ENCODE measurements at places on chromosomes 5 and 9. TPM values are rescaled to one million over a fixed set of nuclear protein-coding genes. Genes with fewer than 3 reads are reported as not detected.

TPRN gene
- total RNA-seq: 9.6 TPM

FBP1 gene
- total RNA-seq: not detected

CARTPT gene
- total RNA-seq: not detected

PRUNE2 gene
- 1.1 TPM for total RNA-seq

ANKRD20A1 gene
- 2.3 TPM for total RNA-seq

SLC6A3 gene
- 0.41 TPM for total RNA-seq

CCDC192 gene
- total RNA-seq: not detected

PDE6A gene
- total RNA-seq: not detected

TPM2 gene
- 6.0 TPM for total RNA-seq

SEC61B gene
- 162 TPM for total RNA-seq

C1QTNF3 gene
- total RNA-seq: 4.5 TPM

SPINK7 gene
- total RNA-seq: not detected

WDR31 gene
- 1.5 TPM for total RNA-seq

ARL14EPL gene
- not detected for total RNA-seq

SPEF2 gene
- 6.3 TPM for total RNA-seq

IL13 gene
- total RNA-seq: 32.6 TPM

HRCT1 gene
- not detected for total RNA-seq

MSMP gene
- total RNA-seq: 0.55 TPM

IFNA2 gene
- not detected for total RNA-seq

SPAAR gene
- total RNA-seq: not detected

OBP2B gene
- total RNA-seq: not detected

CYLC2 gene
- total RNA-seq: not detected

STK32A gene
- total RNA-seq: not detected

TJP2 gene
- 31.9 TPM for total RNA-seq

CATSPER3 gene
- 0.95 TPM for total RNA-seq

WDR38 gene
- not detected for total RNA-seq

SLC45A2 gene
- total RNA-seq: 0.14 TPM

PIGO gene
- 26.4 TPM for total RNA-seq

C9orf50 gene
- not detected for total RNA-seq

TNC gene
- total RNA-seq: 0.14 TPM

PSD2 gene
- not detected for total RNA-seq

ACSL6 gene
- total RNA-seq: 10.2 TPM

ADAMTS12 gene
- not detected for total RNA-seq

ADAMTSL1 gene
- total RNA-seq: not detected

NR2F1-AS1 gene
- not detected for total RNA-seq

CEL gene
- total RNA-seq: 2.5 TPM

NEUROG1 gene
- total RNA-seq: not detected

OR1Q1 gene
- total RNA-seq: not detected

PIP5K1B gene
- 7.0 TPM for total RNA-seq

FYB1 gene
- 193 TPM for total RNA-seq

LCN6 gene
- total RNA-seq: not detected

FSTL4 gene
- not detected for total RNA-seq

SMAD5 gene
- 21.9 TPM for total RNA-seq

CANX gene
- 558 TPM for total RNA-seq

CRHBP gene
- total RNA-seq: not detected

SH3TC2 gene
- total RNA-seq: not detected

DEPDC1B gene
- total RNA-seq: 36.5 TPM

CER1 gene
- total RNA-seq: not detected

GRM6 gene
- not detected for total RNA-seq

ENC1 gene
- total RNA-seq: 0.89 TPM

DMRT2 gene
- 0.52 TPM for total RNA-seq

C5orf46 gene
- total RNA-seq: not detected
